Purkinje cell (primary cell): ENCODE measurements at places on chromosomes 2 and 18. TPM values are rescaled to one million over a fixed set of nuclear protein-coding genes. Genes with fewer than 3 reads are reported as not detected.

The VIT gene
- polyA plus RNA-seq, result 6.9 TPM in 2 replicates

The CFAP210 gene
- polyA plus RNA-seq, result 5.2 and 5.5 TPM in 2 replicates

The PROKR1 gene
- not detected in 2 replicates for polyA plus RNA-seq

The SCN2A gene
- 47.8 and 111 TPM in 2 replicates for polyA plus RNA-seq

The ZDBF2 gene
- polyA plus RNA-seq, result 7.6 and 11.1 TPM in 2 replicates

The CYP1B1 gene
- 1.1 TPM in 1 of 2 replicates, not detected in the other for polyA plus RNA-seq

The HTR2B gene
- 0.34 and 0.90 TPM in 2 replicates for polyA plus RNA-seq
